ENCODE measurements at places on chromosomes 12 and 14.
A peak's percentile ranks its signal among the peaks of the same experiment; 100 is the strongest.

GRCh38 chr12:75874441-75874840 lies 157.1 kb downstream of the PHLDA1 start:
- DNase-seq: no peak

GRCh38 chr14:34036319-34036766 lies 85.5 kb upstream of the EGLN3 start:
- DNase-seq: no peak

DNA sequence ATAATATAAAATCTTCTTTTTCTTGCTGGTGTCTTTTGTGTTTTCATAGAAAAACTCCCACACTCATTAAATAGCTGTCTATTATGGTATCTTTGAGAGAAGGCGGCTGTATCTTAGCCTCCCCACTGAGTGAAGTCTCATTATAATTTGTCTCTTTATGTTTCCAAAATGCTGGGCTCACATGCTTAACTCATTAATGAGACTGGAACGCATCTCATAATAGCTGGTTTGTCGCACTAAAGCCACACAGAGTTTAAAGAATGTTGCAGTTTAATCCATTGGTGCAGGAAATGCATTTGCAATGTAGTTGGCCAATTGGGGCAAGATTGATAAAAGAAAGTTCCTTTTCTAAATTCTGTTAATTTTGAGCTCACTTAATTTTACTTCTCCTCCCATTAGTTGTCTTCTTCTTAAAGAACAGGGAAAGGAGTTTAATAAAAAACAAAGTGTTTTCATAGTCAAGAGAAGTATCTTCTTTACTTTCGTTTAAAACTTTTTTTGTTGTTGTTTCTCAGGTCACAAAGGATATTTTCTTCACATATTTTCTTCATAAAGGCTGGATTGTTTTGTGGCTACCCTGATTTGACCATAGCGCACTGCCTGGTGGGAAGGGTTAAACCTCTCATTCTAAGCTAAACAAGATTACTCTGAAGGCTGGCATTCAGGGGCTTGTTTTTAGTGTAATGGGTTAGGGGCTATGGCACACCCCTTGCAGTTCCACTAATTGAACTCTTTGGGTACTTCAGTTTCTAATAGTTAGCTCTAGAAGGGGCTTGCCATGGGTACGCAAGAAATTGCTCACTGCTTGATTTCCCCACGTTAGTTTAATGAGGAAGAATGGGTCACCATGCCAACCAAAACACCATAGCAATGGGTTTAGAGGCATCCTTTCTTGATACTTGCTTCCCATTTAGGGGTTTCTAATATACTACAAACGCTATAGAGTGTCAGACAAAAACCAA lies 197.0 kb downstream of the TMTC2 start:
- DNase-seq: no peak

- no peak for DNase-seq
These were observed 420.7 kb downstream of the NPAS3 start for GRCh38 chr14:33359288-33359881.

GRCh38 chr12:48331399-48331798 lies 19.3 kb downstream of the ZNF641 start:
- DNase-seq: no peak

DNA sequence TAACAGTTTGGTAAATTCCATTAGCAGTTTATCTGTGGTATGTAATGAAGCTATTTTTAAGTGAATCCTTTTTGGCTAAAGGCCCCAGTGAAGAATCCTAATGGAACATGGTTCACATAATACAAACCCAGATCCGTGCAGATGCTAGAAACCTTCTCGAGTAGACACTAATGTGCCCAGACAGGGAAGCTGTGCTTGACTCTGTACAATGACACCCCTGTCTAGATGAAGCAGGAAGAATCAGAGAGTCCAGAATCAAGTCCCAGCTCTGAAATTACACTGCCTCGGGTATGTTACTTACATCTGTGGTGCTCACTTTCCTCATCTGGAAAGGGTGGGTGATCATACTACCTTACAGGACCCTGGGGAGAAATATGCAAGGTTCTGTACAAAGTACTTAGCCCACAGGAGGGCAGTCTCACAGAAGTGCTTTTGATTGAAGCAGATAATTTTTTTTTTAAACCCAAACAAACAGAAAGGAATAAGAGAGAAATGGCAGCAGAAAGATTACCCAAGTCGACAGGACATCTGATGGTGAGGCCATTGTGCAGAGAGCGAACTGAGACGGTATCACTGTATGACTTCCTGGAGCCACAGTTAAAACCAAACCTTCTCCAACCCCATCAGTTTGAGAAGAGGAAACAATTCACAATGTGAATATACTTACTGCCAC lies 8.5 kb downstream of the CRACR2A start:
- no peak for DNase-seq

- no peak for DNase-seq
These were observed 420.6 kb downstream of the RAD51B start for GRCh38 chr14:68239988-68240771.

GRCh38 chr12:62846491-62846890 lies 88.5 kb downstream of the PPM1H start:
- DNase-seq: no peak

GRCh38 chr12:53752621-53753020 lies 842 bp upstream of the CISTR start:
- no peak for DNase-seq

DNA sequence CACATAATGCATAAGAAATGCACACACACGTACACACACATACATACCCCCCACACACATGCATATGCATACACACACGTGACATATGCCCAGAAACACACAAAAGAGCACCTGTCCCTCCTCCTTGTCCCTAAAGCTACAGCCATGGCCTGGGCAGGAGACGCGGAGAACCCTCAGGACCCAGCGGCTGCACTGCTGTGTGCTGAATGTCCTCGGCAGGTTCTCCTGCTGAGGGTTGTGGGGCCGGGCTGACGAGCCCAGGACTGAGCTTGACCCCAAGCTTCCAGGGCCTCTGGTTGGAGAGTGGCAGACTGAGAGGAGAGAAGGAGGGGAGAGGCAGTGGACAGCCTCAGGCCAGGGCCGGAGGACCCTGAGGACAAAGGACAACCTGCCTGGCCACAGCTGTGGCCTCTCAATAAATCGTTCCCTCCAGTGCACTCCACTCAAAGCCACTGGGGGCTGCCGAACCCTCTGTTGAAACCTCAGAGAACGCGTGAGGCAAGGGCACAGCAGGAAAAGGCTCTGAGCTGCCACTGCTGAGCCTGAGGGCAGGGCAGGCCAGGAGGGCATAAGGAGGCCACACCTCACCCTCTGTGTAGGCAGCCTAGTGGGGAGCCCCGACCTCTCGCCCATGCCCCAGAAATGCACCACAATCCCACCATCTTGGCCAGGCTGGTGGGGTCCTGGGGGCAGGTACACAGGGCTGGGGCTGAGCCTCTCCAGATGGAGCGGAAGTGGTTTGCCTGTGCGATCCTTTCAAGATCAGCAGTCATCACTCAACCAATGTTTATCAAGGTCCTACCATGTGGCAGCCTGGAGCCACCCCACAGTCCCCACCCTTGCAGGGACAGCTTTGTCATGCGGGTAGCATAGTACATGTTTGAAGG lies 3.1 kb downstream of the CACNA2D4 start:
- peak; percentile 24 for DNase-seq

DNA sequence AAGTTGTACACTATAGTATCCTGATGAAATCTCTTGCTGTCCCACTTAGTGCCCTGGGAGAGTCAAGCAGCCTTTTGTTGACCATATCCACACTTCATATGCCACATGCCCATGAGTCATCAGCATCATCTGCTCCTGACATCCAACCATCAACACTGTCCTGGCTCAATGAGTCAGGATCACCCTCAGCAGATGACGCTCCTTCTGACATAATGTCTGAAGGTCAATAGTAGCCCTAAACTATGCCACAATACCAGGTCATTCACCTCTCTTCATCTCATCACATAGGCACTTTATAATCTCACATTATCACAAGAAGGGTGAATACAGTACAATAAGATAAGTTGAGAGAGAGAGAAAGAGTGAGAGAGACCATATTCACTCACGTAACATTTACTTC lies 369.0 kb upstream of the FAR2 start:
- DNase-seq: no peak

- no peak for DNase-seq
These were observed 32.7 kb upstream of the FBLN5 start for GRCh38 chr14:91980157-91980556.

DNA sequence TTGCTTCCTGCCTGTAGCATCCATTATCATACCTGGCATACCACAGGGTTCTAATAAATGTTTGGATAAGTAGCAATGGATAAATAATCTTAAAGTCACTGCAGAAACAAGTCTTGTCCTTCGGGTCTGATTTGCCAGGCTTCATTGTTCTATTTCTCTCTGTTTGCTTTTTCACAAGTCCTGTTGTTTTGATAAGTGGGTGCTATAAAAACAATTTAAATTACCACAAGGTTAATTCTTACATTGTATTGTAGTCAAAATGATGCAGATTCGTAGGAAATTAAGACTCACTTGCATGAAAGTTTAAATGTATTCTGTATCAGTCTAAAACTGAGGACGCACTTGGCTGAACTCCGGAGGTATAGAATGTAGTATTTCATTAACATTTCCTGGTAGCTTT lies 429.9 kb downstream of the NELL2 start:
- no peak for DNase-seq

- DNase-seq: no peak
These were observed 713 bp downstream of the FRMD6 start for GRCh38 chr14:51652168-51653078.

GRCh38 chr14:69376439-69376838 lies 21.7 kb downstream of the ERH start:
- DNase-seq: no peak

GRCh38 chr12:57518920-57519795 lies 1.2 kb downstream of the DDIT3 start:
- no peak for DNase-seq

DNA sequence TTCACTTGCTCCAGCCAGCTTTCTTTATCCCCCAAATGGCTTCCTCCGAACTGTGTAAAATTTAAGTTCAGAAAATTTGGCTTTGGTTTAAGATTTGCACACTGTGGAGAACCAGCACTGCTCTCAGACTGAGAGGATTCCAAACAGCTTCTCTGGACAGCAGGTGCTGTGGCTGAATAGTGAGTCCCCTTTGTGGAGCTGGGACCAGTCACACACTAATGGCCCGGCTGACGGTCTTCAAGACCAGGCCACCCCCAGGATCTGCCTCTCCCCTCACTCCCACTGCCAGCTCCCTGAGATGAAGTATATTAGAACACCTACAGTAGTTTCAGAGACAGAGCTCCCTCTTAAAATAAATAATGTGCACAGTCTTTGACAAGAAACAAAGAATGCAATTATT lies 267.3 kb downstream of the BCAT1 start:
- no peak for DNase-seq

DNA sequence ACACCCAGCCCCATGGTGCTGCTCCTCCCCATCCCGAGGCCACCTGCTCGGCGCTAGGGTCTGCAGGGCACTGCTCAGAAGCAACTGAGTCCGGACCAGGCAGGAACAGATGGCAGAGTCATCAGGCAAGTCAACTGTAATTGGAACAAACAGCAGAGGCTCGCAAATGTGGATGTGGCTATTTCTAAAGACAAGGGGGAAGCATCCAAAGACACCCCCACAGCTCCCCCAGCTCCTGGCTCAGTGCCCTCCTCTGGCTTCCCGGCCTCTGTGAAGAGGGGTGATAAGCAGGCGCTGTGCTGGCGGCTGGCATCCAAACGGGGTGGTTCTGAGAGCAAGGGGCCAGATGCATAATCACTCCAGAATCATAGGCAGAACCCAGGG lies 125.6 kb downstream of the PIWIL1 start:
- DNase-seq: no peak

DNA sequence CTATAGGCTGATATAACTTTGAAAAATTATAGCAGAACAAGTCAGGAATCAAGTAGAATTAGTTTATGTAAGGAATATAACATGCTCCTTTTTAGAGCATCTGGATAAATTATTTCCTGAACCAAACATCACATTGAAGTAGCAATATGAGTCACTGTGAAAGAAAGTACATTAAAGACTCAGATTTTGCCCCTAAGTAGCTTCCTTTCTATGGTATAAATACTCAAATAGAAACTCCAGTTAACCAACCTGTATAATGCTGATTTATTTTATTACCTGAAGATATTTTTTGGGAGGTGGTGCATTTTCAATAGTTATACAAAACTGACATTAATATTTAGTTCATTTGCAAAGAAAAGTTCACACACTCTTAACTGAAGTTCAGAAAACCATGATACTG lies 312.1 kb downstream of the ITPR2 start:
- no peak for DNase-seq

DNA sequence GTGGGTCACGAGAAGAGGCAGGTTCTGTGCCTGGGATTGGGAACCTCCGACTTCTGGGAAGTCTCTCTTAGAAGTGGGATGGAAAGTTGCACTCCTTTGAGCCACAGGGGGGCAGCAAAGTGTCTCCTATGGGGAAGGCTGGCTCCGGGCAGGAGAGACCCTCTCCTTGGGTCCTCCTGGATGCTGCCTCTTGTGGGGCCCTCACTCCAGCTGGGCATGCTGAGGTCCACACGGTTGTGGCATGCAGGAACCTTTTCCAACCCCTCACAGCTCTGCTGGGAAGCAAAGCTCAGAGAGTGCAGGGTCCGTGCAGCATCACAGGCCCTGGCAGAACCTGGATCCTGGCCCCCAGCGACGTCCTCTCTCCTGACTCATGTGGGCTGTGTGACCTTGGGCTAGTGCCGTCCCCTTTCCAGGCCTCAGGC lies 17.4 kb downstream of the SDSL start:
- DNase-seq: no peak

DNA sequence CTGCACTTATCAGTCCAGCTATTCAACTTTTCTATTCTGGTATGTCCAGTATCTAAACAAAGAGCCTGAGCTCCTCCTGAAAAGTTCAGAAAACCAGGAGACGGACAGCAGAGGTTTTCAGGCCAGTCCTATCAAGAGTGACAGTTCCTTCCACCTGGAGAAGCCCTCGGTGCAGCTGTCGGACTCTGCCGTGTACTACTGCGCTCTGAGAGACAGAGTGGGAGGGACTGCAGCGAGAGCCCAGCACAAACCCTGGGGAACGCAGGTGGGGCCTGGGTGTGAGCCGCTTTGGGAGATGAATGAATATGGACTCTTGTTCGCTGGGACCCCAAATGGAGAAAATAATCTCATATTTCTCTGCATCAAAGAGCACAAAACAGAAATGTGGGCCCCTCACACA lies 329.8 kb upstream of the OR4E1 start:
- no peak for DNase-seq

DNA sequence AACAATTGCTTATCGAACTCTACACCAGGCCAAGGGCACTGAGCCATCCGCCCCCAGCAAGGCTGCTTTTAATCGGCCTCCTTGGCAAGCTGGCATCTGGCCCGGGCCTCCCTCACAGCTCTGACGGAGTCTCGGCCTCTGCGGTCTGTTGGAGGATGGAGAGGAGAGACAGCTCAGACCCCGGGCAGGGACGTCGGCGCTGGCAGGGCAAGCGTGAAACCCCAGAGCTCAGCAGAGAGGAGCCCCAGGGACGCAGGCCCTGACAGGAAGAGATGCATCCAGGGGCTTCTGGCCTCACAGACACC lies 17.5 kb downstream of the CAMKK2 start:
- DNase-seq: no peak

- DNase-seq: no peak
These were observed 29.2 kb downstream of the TMEM120B start for GRCh38 chr12:121741743-121742142.

- no peak for DNase-seq
These were observed 442 bp downstream of the FLVCR2 start for GRCh38 chr14:75578786-75579337.
